ENCODE measurements at places on chromosomes 5 and 9.

DNA sequence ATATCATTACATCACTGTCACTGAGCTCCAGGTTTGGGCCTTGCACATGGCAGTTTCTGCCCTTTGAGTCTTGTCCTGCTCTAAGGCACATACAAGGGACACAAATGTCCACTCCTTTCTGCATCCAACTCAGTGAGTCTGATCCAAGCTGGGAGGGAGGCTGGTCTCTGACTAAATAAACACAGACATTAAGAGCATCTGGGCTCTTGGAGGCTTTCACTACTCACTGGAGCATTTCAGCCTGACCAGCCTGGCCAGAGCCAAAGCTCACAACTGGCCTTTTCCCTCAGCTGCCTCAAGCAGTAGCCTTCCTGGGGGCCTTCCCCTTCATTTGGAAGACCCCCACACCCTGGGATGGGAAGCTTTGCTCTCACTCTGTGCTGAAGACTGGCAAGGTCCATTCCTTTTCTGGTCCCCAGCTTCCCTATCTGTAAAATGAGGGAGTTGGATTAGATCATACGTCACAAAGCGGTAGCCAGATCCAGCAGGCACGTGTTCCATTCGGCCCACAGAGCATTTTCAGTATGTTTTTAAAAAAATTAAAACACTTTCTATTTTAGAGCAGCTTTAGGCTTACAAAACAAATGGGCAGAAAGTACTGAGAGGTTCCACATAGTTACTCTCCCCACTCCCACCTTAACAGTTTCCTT is 58.6 kb upstream of the XPA start:
- ATAC-seq, result no peak

- no peak for ATAC-seq
These were observed 10.9 kb upstream of the FCN1 start for GRCh38 chr9:134928436-134929192.

- no peak for ATAC-seq
These were observed 12.2 kb downstream of the CCT5 start for GRCh38 chr5:10262121-10262774.

DNA sequence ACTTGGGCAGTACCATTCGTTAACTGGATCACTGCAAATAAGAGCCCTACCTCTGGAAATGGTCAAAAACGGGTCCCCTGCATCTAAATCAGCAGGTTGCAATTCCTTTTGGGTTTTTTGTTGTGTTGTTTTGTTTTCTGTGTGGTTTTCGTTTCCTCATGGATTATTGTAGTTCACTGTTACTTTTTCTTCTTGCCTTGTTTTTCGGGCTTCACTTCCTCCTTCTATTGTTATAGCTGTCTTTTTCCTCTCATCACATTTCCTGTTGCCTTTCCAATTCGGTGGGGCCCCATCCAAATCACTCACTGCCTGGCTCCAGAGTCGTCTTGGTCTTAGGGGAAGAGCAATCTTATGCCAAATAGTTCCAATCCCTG is 8.7 kb upstream of the SSBP2 start:
- no peak for ATAC-seq
